ENCODE measurements at places on chromosomes 5 and 9.

DNA sequence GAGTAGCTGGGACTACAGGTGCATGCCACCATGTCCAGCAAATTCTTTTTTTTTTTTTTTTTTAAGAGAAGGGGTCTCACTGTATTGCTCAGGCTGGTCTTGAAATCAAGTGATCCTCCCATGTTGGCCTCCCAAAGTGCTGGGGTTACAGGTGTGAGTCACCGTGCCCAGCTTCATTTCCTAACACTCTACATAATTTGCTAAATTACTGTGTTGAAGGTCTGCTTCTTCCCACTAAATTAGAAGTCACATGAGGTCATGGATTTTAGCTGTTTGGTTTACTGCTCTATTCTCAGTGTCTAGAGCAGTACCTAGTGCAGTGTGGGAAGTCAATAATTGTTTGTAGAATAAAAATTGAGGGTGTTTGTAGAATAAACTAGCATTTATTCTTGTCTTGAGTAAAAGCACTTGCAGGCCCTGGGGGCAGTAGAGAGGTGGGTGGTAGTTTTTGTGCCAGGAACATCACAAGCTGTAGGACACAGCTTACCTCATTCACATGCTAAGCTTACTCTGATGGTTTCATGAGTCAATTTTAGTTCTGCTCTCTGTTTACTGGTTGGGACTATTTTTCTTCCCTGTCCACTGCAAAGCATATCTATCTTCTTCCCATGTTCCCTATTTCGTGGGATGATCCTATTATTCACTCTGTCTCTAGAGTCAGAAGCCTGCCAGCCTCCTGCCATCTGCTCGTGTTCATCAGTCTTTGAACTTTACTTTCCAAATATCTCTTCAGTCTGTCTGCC is 7.0 kb downstream of the TEX48 start:
- no peaks in the 10 kb centered on the region for H3K36me3 ChIP-seq
- no peaks in the 10 kb centered on the region for H3K27me3 ChIP-seq
- H3K27ac ChIP-seq = no peak overlapping the region
- H3K4me1 ChIP-seq = peaks cover 3% of the 10 kb centered on the region

DNA sequence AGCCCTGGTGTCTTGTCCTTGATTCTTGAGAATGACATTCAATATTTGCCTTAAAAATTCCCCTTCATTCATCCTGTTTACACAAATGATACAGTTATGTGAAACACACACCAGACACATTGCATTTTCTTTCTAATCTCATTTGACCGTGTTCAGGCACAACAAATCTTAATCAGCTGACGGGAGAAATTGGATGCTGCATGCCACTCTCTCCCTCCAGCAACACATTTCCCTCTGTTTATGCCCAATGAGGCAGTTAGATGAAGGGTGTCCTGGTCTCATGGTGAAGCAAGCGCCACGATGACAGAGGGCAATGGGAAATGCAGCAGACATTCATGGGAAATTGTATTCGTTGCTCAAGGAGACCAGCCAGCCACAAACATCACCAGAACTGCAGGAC is 3.2 kb upstream of the FGF1 start:
- no peaks in the 10 kb centered on the region for H3K36me3 ChIP-seq
- no peaks in the 10 kb centered on the region for H3K27me3 ChIP-seq
- DNase-seq = no peak
- H3K4me1 ChIP-seq = no peaks in the 10 kb centered on the region
- no peak overlapping the region for H3K4me3 ChIP-seq
- no peak overlapping the region for H3K27ac ChIP-seq

DNA sequence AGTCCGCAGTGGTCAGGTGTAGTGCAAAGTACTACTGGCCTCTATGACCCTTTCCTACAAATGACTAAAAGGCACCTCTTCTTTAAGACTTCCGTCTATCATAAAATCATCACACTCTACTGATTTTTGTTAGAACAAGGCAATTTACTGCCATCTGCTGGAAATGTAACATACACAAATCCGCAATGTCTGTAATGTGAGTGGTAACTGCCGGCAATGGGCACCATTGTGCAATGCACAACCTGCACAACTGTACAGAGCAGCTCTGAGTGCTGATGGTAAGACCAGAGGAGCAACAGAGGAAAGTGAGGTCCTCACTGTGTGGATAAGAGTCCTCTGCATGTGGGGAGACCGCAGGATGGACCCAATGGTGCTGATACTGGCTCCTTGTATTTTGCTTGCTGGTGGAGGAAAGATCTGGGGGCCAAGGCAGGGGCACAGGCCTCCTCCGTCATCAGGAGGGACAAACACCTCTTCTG is 103.7 kb downstream of the ATPSCKMT start:
- no peaks in the 10 kb centered on the region for H3K4me1 ChIP-seq
- peak; percentile 30 for DNase-seq
- no peaks in the 10 kb centered on the region for H3K36me3 ChIP-seq
- H3K27ac ChIP-seq = no peak overlapping the region
- no peak overlapping the region for H3K4me3 ChIP-seq

- H3K27me3 ChIP-seq = no peaks in the 10 kb centered on the region
- H3K4me1 ChIP-seq = peaks cover 65% of the 10 kb centered on the region
- DNase-seq = no peak
- H3K36me3 ChIP-seq = peaks cover 63% of the 10 kb centered on the region
- peak overlapping the region; percentile 44 for H3K27ac ChIP-seq
Observed at GRCh38 chr9:71747576-71747975, 20.7 kb downstream of the CEMIP2 start.

DNA sequence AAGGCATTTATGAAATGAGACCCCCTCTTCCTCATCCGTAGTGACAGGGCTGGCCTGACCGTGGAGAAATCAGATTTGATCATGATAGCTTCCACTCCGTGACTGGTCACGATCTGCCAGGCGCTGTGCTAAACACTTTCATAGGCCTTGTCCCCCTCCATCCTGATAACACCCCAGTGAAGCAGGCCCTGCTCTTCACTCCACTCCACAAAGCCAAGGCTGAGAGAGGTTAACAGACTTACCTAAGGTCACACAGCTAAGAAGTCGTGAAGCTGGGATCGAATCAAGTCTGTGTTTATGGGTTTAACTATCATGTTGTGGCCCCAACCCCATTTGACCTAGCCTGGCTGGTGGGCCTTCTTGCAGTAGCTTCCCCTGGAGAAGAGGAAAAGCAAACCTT is 53.3 kb upstream of the IL17B start:
- peaks cover 15% of the 10 kb centered on the region for H3K36me3 ChIP-seq
- no peak overlapping the region for H3K4me3 ChIP-seq
- H3K27me3 ChIP-seq = no peaks in the 10 kb centered on the region
- DNase-seq = no peak
- peak overlapping the region; percentile 88 for H3K27ac ChIP-seq

DNA sequence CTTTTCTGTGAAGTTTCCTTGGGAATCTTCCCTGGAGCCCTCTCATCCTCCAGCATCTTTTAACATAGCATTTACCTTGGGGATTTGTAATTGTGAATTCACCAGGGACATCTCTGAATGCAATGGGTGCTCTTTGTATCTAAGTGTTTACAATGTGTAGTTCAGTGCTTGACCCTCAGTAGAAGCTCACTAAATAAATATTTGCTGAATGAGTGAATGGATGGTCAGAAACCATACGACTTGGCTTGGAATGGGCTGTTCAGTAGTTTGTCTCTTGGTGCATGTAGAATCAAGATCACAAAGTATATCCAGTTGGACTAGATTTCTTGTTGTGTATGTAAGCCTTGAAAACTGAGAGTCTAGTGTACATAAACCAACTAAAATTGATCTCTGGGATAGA is 81.8 kb upstream of the MEF2C start:
- H3K36me3 ChIP-seq = no peaks in the 10 kb centered on the region
- DNase-seq = no peak
- H3K4me3 ChIP-seq = no peak overlapping the region
- no peaks in the 10 kb centered on the region for H3K27me3 ChIP-seq

GRCh38 chr9:110104261-110104809 is 103.6 kb downstream of the C9orf152 start:
- no peak for DNase-seq
- no peaks in the 10 kb centered on the region for H3K27me3 ChIP-seq
- H3K27ac ChIP-seq = peak overlapping the region; percentile 45
- H3K4me1 ChIP-seq = peaks cover 22% of the 10 kb centered on the region

DNA sequence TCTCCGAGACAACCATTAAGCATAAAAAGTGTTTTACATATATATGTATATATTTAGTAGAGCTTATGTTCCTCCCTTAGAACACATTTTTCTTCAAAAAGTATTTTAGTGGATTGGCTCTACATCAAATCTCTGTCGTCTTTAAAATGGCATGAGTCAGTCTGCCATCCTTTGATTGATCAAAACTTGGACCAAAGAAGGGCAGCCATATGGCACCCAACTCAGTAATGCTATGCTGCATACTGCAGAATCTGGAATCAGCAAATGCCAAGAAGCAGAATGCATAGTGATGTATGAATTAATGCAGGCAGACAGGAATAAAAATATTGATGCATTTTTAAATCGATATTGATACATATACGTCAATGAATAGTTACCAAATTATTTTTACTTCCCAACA is 1074.4 kb downstream of the PTPRD start:
- H3K27me3 ChIP-seq = no peaks in the 10 kb centered on the region
- no peaks in the 10 kb centered on the region for H3K36me3 ChIP-seq
- no peak overlapping the region for H3K27ac ChIP-seq
- H3K4me3 ChIP-seq = no peak overlapping the region
- DNase-seq = no peak
